Activated CD8-positive, alpha-beta T cell treated with anti-CD3 and anti-CD28 coated beads, Interleukin-2, amount 10 ng/mL, durations not matched to agents 7 days and 5 days (primary cell): ENCODE measurements at places on chromosomes 6 and 20.

DNA sequence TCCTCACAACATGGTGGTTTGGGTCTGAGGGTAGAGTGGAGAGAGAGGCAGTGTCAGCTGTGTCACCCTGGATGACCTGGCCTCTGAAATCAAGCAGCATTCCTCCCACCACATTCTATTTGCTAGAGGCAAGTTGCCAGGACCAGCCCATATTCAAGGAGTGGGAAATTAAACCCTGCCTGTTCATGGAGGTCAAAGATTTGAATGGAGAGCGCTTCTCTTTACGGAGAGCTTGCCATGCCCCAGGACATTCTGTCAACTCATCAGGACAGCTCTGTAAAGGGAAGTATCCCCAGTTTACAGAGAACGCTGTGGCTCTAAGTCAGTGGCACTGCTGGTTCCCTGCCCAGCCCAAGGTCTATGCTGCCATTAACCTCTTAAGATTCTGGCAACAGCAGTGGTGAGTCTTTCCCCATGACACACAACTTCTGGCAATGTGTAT lies 90.0 kb upstream of the INSM1 start:
- no peak for DNase-seq

DNA sequence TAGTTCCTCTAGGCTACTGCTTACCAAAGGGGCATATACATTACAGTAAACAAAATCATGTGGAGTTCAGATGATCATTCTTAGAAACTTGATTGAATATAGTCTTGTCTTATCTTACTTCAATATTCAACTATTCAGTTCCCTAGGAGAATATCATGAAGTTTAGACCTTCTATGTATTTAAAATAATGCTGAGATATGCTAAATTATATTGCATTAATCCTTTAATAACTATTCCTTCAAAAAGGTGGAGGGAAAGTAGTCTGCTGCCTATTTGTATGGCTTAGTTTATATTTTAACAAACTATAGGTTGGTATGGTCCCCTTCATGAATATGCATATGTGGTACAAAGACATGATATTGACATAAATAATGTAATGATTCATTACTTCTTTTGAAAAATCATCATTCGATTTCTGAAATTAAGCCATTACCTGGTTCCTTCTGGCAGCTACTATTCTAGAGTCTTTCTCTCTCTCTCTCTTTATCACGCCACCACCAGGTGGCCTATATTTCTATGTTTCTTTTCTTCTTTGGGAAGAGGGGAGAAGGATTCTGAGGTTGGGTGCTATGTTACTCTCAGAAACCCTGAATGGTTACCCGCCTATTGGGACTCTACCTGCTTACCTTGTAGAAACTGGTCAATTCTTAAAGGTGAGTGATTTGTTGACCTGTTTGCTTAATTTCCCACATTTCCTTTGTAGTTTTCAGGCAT lies 855.8 kb downstream of the HACE1 start:
- DNase-seq, result no peak

GRCh38 chr6:77822265-77822664 lies 169.4 kb downstream of the MEI4 start:
- no peak for DNase-seq

- no peak for DNase-seq
Measured at GRCh38 chr6:54335871-54336270, 27.6 kb downstream of the TINAG start.

GRCh38 chr6:137792160-137793033 lies 74.7 kb upstream of the TNFAIP3 start:
- DNase-seq, result no peak

DNA sequence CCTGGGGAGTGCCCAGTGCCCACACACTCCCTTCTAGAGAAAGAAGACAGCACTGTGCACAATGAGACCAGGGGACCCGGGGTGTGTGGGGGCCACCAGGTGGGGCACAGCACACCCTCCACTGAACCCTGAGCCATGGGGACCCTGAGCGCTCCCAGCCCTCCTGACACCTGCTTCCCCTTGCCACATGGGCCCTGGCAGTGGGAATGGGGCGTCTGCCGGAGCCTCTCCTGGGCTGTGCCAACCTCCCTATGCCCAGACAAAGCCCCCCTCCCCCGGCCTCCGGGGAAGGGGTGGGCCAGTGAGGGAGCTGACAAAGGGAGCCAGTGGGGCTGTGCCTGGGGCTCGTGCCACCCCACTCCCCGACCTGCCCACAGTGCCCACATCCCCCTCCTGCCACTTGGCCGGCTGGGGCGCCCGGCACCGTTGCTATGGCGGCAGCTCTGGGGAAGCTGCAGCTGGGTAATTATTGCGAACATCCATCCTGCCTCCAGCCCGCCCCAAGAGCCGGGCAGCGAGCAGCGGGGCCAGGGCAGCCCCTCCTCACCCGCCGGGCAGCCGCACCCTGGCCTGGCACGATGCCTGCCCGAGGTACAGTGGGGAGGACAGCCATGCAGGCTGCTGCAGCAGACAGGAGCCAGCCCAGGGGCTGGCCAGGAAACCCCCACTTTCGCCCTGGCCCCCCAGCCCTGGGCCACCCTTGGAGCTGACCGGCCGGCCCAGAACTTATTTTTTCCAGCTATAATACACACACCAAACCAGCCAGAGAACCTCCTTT lies 41.9 kb upstream of the NOL4L start:
- DNase-seq, result peak; percentile 34

GRCh38 chr6:165439928-165440554 lies 130.6 kb upstream of the C6orf118 start:
- DNase-seq, result no peak

DNA sequence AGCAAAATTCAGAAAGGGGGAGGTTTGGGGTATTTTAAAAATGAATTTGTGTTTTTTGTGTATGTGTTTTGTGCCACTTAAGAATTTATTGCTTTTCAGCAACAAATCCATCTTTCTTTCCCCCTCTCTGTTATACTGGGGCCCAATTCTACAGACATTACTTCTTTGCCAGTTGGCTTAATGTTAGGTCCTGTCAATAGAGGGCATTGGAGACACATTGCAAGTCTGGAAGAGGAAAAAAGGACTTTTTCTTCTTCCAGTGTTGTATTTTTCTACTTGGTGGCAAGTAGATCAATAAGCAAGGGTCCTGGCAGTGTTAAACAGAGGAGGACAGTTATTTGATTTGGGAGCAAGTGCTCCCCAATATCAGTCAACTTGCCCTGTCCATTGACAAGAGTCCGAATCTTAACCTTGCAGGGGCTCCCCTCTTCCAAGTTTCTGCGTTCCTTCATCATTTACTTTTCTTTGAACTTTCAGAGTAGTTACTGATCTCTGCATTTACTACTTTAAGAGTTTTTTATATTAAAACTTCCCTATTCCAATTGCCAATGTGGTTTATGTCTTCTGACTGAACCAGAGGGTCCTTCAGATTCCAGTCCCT lies 23.4 kb downstream of the SCML4 start:
- DNase-seq, result peak; percentile 20

GRCh38 chr6:152323376-152323775 lies 313.8 kb downstream of the SYNE1 start:
- DNase-seq, result no peak

- no peak for DNase-seq
Measured at GRCh38 chr20:48332555-48332954, 495.2 kb downstream of the PREX1 start.

- no peak for DNase-seq
Measured at GRCh38 chr6:10999994-11000393, 44.1 kb downstream of the ELOVL2 start.

- peak; percentile 72 for DNase-seq
Measured at GRCh38 chr20:63441136-63442099, 31.0 kb downstream of the KCNQ2 start.

DNA sequence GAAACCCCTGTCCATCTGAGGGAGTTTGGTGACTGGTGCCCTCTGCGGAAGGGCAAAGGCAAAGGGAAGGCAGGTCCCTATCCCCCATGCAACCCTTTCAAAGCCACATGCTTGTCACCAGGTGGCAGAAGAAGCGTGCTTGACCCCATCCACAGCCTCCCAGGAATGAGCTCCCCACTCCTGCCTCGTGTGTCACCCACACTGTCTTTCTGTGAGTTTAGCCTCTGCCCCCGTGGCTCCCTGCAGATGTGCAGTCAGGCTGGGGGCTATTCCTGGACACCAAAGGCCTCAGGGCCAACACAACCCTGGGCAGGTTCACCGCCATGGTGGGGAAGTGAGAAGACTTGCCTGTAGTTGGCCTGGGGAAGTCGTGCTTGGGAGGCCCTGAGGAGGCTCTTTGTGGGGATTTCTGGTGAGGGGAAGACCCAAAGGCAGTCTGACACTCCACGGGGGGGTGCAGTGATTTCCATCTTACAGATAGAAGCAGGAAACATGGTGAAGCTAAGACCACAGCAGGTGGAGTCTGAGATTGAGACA lies 16.6 kb upstream of the PCMTD2 start:
- DNase-seq, result no peak

DNA sequence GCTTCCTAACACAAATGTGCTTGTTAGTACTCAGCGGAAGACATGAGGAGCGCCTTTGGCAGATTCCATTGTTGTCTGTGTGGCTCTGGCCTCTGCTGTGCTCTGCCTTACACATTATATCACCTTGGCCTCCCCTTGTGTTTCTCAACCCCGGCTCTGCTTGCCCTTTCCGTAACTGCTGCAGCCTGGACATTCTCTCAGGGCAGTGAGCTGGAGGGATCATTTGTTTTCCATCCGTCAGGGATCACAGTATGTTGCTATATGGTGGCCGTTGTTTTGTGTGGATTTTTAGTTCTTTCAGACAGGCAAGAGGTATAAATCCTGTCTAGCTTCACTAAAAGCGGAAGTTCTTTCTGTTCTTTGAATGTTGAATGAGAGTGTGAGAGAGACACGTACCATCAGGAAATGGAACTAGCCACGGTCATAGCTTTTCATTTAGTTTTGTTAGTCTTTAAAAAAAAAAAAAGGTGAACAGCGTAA lies 175.1 kb downstream of the JARID2 start:
- no peak for DNase-seq

DNA sequence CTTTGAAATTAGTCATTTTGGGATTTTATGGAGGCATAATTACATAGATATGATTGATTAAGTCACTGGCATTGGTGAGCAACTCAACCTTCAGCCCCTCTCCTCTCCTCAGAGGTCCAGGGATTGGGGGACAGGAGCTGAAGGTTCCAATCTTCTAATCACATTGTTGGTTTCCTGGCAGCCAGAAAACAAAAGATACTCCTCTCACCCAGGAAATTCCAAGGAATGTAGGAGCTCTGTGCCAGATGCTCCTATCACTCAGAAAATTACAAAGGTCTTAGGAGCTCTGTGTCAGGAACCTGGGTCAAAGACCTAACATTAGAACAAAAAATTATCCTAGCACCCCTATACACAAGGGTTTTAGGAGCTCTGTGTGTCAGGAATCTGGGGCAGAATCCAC lies 679.7 kb upstream of the ID4 start:
- no peak for DNase-seq

DNA sequence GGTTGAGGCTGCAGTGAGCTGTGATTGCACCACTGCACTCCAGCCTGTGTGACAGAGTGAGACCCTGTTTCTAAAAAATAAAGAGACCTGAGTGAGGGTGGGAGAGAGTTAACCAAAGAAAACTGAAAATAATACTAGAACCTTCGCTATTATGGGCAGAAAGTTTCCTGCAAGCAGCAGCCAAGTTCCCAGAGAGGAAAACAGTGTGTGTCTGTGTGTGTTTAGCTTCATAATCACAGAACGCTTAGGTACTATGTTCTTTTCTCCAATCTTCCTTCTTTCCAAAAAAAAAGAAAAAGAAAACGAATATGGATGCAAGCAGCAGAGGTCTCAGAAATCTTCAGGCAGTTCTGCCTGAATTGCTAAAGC lies 170.0 kb downstream of the LY86 start:
- no peak for DNase-seq

DNA sequence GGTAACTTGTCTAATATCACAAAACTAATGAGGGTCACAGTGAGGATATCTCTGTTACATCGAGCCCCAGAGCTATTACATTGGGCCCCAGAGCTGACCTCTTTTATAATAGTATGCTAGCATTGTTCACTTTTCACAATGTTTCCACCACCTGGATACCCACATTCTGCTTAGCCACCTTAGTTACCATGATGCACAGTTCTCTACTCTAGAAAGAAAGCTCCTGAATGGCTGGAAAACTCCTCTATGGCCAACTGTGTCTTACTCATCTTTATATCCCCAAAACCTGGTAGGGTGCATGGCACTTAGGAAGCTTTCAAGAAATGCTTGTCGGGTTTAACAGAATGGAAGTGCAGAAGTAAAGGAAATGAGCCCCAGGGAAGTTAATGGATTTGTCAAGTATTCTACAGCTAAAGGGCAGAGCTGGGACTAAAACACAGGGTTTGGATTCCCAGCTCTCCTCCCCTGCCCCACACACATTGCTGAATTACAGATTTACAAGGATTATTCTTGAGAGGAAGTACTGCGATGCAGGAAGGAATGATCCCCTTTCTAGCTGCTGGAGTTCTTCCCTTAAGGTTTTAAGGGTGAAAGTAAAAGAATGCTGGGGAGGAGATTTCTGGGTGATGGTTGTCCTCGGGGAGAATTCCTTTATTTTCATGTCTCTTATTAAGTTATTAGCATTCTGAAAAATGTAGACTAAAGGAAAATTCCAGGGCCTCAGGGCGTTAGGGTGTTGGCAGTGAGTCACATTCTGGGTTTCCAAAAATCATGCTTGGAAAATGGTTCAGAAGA lies 16.1 kb upstream of the HINT3 start:
- DNase-seq, result no peak

DNA sequence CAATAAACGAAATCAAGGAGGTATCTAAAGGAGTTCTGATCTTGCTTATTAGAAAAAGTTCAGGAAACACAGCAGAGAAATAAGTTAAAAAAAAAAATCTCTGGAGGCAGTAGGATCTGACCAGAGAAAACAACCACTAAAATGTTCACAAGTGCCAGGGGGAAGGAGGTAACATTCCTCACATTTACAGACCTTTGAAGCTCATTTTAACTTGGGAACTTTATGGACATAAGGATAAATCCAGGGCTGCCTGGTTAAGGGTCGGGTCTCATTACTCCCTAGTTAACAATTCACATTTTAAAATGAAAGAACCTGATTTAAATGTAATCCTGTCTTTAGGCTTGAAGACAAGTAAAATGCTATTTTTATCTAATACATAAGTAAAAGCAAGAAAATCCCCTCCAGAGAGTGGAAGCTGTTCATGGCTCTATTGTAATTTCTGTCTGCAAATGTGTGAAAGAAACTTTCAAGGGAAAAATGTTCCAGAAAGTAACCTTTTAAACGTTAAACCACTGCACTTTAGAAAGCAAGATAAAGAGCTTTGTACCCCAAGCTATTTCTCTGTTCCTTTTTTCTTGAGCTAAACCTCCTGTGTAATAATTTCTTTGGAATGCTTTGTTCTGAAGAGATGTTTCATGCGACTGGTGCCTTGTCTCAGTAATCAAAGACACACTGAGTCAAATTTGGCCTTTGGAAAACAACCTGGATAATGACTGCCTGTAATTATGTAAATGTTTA lies 38.2 kb downstream of the MYLIP start:
- no peak for DNase-seq
